ENCODE measurements at places on chromosomes 1 and 21.

DNA sequence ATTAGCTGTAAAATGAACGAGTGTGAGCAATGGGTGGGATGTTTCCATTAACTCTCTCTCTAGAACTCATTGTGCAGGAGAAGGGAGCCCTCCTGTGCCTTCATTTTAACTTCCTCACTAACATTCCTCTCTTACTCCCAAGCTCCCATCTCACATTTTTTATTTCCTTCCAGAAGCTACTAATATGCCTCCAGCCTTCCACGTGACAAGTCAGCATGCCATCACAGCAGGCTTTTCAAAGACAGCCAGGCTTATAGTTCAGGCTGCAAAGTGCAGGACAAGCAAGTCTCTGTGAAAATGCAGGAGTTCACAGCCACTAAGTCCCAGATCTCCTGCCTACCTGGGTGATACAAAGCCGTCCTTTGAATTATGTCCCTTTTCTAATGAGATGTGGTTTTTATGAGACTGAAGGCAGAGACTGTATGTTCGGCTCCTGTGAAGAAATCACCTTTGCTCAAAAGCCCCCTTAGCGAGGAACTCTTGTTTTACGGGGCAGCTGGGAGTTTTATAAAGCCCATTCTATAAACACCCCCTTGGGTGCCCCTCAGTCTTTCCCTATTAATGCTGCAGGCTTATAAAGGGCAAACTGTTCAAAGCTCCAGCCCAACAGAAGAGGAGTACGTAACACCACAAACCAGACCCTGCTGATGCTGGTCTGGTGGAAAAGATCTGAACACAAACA is 14.8 kb upstream of the ANGPTL7 start:
- DNase-seq = no peak

- no peak for DNase-seq
Observed at GRCh38 chr1:77089756-77090155, 129.5 kb downstream of the PIGK start.

GRCh38 chr1:218556016-218556415 is 210.9 kb downstream of the TGFB2 start:
- no peak for DNase-seq

DNA sequence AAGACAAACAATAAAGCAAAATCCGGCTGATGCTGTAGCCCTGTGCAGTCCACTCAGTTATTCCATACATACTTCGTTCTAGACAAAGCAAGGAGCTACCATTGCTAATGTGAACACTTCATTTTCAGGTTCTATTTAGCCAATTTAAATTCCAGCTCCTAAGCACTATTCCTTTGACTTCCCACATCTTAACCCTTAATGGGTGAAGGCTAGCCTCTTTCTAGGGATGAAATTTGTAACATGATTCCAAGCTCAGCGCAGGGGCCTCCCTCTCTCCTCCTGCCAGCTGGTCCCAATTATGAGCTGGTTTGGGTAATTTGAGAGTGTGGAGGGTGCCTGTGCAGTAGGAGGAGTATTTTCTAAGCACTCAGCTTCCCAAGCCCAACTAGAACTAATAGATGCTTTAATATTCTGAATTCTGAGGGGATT is 53.9 kb upstream of the PTGFRN start:
- no peak for DNase-seq

- DNase-seq = no peak
Observed at GRCh38 chr1:116805398-116805797, 51.2 kb downstream of the CD2 start.

- DNase-seq = no peak
Observed at GRCh38 chr1:7450838-7451237, 320.3 kb upstream of the VAMP3 start.

DNA sequence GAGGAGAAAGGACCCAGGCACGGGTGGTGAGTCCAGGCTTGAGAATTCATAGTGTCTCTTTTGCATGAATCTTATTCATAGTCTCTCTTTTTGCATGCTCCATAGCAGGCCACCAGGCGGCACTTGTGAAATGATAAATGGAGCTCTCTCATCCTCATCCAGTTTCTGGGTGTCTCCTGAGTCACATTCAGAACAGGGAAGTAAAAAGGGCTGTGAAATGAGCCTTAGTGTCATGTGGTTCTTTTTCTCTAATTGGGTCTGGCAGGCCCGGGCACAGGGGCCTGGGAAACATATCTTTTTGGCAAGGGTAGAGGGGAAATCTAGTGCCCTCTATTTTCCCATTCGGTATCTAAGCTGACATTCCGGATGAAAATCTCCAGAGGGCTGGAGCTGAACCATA is 19.1 kb upstream of the NCF2 start:
- DNase-seq = no peak

- no peak for DNase-seq
Observed at GRCh38 chr1:6801966-6802365, 16.7 kb downstream of the CAMTA1 start.

DNA sequence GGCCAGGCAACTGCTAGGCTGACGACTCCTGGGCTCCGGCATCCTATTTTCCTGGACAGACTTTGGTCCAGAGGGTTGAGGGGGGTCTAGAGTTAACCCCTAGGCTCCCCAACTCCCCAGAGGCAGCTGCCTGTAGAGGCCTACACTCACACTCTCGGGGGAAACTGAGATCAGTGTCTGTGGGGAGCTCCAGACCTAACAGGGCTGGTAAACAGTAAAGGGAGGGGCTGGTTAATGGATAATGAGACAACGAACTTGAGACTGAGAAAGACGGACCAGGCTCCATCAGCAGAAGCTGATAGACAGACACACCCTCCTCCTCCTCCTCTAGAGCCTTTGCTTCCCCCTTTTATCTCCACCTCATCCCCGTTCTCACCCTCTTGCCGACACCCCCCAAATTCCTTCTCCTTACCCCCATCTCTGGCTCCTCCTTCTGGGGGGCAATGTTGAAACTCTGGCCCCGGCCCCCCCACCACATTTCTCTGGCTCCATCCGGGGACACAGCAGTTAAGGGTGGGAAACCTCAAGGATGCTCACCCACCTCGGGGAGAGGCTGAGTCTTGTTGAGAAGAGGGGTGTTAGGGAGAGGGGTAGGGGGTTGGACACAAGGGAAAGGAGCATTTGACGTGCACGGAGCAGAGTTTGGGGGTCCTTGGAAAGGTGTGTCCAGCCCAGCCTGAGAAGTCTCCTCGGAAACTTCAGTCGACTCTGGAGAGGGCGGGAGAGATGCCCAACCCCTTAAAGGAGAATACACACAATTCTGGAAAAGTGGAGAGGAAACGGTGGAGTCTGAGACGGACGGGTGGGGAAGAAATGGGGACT is at the start of gene MTMR11:
Gene MTMR11, minus strand, starts transcription at position 710 of the 822 bp plus-strand sequence. Its CDS starts 232 bp downstream, at position 478.
- DNase-seq = no peak

DNA sequence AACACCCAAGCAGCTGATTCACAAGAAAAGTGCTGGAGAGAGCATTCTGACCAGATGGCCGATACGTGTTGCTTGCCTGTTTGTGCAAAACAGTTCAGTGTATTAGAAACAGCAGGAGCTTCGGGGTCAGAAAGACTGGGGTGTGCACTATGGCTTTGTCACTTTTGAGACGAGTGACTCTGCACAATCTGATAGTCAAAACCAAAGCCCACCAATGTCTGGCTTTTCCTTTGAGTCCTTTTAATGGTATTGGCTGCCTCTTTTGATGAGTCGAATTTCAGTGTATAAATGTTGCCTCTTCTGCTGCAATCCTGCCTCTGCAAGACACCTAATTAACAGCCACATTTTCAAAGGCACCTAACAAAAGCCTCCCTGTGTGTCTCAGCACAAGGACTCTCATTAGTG is 444.6 kb downstream of the AJAP1 start:
- no peak for DNase-seq

GRCh38 chr1:44250068-44250781 is 37.0 kb downstream of the DMAP1 start:
- DNase-seq = no peak

GRCh38 chr1:76238094-76238628 is 163.6 kb downstream of the ST6GALNAC3 start:
- no peak for DNase-seq

DNA sequence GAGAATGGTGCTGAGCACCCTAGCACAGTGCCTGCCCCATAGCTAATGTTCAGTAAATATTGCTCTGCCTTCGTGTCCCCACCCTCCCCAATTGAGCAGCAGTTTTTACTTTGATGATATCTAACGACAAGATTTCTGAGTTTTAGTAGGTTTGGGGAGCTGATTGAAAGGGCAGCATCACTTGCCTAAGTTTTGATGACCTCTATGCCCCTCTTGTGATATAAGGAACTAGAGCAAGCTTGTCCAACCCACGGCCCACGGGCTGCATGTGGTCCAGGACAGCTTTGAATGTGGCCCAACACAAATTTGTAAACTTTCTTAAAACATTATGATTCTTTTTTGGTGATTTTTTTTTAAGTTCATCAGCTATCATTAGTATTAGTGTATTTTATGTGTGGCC is 1.6 kb downstream of the CNIH4 start:
- DNase-seq = no peak

DNA sequence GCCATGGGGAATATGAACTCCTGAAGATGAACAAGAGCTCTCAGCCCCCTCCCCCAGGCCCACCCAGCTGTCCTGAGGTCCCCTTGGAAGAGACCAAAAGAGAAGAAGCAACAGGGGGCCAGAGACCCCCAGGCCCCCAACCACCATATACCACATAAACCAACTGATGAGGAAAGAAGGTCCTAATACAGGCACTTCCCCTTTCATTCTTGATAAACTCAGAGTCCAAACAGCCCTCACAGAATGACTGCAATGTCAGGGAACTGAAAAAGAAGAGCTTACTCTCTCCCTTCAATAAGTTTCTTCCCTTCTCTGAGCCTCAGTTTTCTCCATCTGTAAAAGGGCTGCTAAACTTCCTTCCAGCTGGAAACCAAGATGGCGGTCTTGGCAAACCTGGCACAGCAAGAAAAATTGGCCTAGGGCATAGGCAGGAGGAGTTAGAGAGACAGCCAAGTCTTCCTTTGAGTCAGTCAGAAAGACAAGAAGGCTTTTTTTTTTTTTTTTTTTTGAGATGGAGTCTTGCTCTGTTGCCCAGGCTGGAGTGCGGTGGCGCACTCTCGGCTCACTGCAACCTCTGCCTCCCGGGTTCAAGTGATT is 90.5 kb downstream of the VWA5B1 start:
- DNase-seq = no peak

- DNase-seq = no peak
Observed at GRCh38 chr1:7810395-7810794, 26.3 kb downstream of the PER3 start.

DNA sequence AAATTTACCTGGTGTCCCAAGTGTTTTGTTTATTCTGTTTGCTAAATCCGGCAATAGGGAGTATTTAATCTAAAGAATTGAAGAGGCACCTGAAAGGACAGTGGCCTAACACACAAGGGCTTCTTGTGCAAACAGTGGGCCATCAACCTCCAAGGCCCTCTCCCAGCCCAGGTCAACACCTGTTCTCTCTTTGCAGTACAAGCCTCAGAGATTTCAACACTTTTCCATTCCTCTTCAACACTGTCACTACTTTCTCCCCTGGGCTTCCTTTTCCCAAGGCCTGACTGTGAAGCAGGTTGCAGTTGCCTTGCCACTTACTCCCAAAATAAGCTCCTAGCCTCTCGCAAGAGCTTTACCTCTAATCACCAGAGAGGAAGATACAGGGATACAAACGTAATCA is 3.2 kb upstream of the SNAPIN start:
- DNase-seq = no peak

DNA sequence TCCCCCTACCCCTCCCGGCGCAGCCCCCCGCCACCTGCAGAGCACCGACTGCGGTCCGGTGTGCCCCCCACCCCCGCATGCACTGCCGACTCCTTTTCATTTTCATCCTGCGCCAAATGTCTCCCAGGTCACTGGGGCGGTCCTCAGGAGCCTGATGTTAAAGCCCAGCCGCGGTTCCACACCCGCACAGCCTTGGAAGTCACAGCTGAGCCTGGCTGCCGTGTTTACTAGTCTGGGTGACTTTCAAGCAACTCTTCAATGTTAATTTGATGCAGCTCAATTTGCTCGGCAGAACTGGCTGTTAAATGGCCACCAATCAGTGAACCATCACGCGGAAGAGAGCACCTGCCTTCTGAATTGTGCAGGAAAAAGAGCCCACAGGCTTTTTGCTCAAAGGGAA is 27.2 kb downstream of the THAP3 start:
- no peak for DNase-seq

- no peak for DNase-seq
Observed at GRCh38 chr1:162557536-162557935, 4.0 kb upstream of the UAP1 start.

DNA sequence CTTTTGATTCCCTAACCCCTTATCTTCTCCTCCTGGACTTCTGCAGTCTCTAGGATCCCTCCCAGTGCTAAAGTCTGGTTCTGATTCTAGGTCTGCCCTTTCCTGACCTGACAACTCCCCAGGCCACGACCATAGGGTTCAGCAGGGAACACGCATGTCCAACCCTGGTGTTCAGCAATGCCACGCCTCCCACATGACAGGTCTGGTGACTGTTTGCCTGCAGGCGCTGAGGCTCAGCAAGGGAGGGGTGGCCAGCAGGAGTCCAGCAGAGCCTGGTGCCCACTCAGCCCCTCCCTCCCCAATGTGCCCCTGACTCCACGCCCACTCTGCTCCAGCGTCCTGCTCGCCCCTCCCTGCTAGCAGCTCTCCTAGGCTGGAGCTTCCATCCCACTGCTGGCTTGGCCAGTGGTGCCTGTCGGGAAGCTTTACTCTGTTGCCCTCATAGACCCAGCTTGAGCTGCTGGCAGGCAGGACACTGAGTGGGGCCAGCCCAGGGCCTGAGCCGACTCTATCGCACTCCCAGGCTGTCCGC is 17.3 kb downstream of the SLC9A1 start:
- DNase-seq = no peak

- no peak for DNase-seq
Observed at GRCh38 chr1:66999640-67000400, 54.1 kb downstream of the SLC35D1 start.

GRCh38 chr1:99503276-99503747 is 142.6 kb upstream of the PALMD start:
- no peak for DNase-seq

DNA sequence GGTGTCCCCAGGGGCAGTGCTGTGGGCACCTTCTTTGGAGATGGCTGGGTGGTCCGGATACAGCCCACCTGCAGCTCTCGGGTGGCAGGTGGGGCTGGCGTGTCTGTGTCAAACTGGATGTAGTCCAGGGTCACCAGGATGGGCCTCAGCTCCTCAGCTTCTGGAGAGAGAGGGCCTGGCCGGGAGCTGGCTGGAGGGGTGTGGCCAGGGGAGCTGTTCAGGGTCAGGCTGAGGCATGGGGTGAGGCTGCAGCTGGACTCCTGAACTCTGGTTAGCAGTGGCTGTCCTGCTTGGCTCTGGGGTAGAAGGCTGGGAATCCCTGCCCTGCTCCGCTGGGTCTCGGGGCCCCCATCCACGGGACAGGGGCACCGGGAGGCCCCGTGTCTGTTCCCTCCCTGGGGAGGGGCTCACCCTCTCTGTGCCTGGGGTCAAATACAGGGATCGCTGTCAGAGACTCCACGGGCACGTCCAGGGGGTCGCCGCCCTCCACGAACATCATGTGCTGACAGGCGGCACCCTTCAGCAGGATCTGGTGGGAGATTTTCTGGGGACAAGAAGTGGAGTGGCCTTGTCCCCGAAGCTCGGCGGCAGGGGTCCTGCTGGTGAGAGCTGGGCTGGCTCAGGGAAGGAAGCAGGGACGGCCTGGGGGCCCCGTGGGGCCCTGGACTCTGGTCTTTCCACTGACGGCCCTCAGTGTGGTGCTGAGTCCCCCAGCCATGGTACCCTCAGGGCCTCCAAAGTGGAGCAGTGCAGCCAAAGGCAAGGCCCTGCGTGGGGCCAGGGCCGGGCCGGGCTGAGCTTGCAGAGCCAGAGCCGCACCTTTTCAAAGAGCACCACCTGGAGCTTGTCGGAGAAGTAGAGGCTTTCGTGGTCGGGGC is 4.1 kb upstream of the TMEM52 start:
- DNase-seq = no peak

Data from activated CD4-positive, alpha-beta T cell treated with anti-CD3 and anti-CD28 coated beads, Interleukin-2, amount 50 U/mL, for 24 hours (primary cell).